Central memory CD8-positive, alpha-beta T cell (primary cell): ENCODE measurements at places on chromosomes 4 and X.

- DNase-seq, result no peak
Measured at GRCh38 chrX:66635360-66635759, 3.5 kb downstream of the EDA2R start.

DNA sequence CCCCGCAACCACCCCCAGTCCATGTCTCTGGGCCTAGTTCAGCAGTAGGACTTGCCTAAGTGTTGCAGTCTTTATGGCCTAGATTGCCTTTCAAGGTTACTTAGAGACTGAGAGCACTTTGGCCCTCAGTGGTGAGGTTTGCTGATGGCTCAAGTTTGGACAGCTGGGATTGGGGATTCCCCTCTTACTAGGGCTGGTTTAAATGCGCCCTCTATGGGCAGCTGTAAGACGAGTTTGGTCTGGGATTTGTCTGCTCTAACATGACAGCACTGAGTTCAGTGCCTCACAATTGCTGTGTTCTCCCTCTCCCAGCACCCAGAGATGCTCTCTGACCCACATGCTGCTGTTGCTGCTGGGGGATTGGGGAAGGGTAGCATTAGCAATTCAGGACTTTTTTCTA lies 23.1 kb downstream of the DACH2 start:
- no peak for DNase-seq

- DNase-seq, result no peak
Measured at GRCh38 chr4:110640576-110640975, 17.7 kb upstream of the PITX2 start.

DNA sequence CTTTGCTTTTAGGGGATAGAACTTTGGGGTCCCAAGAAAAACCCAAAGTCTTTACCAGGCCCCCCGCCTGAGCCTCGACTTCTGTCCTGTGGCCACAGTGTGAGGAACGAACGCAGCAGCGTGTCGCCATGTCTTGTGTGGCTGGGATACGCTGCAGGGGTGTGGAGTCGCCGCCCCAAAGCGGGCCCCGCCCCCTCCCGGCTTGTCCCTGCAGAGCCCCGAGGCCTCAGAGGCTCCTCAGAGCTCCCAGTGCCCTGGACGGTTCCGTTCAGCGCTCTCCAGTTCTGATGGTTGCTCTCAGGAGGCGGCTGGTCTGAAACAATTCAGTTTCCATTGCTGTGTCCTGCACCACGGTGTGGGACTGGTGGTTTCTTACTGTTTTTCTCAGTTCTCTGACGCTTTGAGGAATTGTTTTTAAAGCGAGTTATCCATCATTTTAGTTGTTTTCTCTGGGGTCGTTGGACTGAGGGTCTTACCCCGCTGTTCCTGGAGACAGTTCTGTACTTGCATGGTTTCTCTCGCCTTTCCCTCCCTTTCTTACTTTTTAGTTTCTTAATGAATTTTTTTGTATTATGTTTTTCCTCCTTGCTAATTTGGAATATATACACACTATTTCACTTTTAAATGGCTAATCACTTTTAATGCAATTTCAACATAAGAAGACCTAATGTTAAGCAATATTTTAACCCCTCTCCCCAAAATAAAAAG lies 1.6 kb upstream of the IDUA start:
- DNase-seq, result no peak

DNA sequence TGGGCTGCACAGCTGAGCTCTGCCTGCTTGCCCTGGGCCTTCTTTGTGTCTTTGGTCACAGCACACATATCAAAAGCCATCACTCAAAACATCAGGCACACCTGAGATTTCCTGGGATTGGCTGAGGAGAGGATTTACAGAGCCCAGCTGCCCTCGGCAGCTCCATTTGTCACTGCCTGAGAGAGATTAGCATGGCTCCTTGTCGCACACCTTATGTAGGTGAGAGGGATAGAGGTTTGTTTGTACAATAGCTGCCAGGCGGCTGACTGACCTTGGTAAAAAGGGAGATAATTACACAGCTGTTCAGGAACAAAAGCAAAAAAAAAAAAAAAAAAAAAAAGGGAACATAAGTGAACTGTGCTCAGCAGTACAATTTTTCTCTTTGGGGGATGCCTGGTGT lies 63.2 kb downstream of the MGST2 start:
- DNase-seq, result no peak

GRCh38 chr4:136007991-136008390 lies 1524.3 kb downstream of the PCDH18 start:
- no peak for DNase-seq

DNA sequence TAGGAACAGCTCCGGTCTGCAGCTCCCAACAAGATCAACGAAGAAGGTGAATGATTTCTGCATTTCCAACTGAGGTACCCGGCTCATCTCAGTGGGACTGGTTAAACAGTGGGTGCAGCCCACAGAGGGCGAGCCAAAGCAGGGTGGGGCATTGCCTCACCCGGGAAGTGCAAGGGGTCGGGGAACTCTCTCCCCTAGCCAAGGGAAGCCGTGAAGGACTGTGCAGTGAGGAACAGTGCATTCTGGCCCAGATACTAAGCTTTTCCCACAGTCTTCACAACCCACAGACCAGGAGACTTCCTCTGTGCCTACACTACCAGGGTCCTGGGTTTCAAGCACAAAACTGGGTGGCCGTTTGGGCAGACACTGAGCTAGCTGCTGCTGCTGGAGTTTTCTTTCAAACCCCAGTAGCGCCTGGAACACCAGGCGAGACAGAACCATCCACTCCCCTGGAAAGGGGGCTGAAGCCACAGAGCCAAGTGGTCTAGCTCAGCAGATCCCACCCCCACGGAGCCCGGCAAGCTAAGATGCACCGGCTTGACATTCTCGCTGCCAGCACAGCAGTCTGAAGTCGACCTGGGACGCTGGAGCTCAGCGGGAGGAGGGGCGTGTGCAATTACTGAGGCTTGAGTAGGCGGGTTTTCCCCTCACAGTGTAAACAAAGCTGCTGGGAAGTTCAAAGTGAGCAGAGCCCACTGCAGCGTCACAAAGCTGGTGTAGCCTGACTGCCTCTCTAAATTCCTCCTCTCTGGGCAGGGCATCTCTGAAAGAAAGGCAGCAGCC lies 84.6 kb downstream of the THOC2 start:
- no peak for DNase-seq

DNA sequence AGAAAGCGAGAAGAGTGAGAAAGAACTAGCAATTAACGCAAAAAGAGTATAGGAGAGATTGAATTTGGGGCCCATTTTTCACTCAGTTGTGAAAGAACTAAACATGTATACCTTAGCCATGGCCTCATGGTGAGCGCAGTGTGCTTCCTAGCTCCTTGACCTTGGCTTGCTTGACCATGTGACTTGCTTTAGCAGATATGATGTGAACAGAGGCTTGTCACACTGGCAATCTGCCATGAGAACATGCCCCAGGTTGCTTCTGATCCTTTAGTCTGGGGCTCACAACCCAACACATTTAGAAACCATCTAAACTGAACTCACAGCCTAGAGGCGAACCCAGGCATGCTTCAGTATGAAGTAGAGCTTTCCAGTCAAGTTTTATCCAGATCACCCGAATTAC lies 260.1 kb upstream of the FTHL17 start:
- no peak for DNase-seq

GRCh38 chr4:56410247-56411062 lies 23.2 kb upstream of the AASDH start:
- no peak for DNase-seq

- DNase-seq, result no peak
Measured at GRCh38 chr4:122131562-122132157, 20.5 kb upstream of the BLTP1 start.

- no peak for DNase-seq
Measured at GRCh38 chr4:13701937-13702446, 74.5 kb upstream of the BOD1L1 start.

GRCh38 chr4:14434916-14435315 lies 567.4 kb upstream of the CPEB2 start:
- no peak for DNase-seq

GRCh38 chr4:22720091-22720490 lies 27.4 kb downstream of the GBA3 start:
- DNase-seq, result no peak

GRCh38 chr4:85737254-85737653 lies 262.3 kb downstream of the ARHGAP24 start:
- DNase-seq, result no peak

GRCh38 chr4:41303372-41304118 lies 46.8 kb downstream of the UCHL1 start:
- DNase-seq, result no peak

- no peak for DNase-seq
Measured at GRCh38 chr4:100742045-100742444, 224.2 kb upstream of the EMCN start.

DNA sequence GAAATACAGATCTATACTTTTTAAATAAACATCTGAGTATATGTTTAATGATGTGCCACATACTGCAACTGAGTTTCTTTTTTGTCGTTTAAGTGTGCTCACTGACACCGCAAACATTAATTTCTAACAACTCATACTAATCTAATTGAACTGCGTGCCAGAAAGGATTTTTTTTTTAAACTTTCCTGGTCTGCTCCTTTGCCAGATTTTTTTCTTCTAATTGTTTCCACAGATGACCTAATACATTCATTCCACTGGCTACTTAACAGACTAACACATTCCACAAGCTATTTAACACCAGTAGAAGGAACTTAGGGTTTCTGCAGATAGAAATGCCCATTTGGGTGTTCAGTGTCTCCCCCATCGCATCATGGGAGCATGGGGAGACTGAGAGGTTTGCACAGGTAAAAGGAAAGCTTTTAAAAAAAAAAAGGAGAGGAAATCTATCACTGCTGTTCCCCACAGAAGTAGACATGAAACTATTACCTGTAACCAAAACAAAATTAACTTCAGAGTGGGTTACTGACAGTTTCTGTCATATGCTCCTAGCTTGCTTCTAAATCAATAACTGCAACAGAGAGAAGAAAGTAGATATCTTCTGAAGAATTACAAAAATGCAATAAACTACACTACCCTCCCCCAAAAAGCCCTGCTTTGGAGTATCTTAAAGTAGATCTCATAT lies 31.6 kb downstream of the SH3KBP1 start:
- no peak for DNase-seq

GRCh38 chr4:89331686-89332544 lies 24.3 kb upstream of the GPRIN3 start:
- no peak for DNase-seq

- no peak for DNase-seq
Measured at GRCh38 chr4:152099555-152099954, 338.7 kb upstream of the GATB start.

DNA sequence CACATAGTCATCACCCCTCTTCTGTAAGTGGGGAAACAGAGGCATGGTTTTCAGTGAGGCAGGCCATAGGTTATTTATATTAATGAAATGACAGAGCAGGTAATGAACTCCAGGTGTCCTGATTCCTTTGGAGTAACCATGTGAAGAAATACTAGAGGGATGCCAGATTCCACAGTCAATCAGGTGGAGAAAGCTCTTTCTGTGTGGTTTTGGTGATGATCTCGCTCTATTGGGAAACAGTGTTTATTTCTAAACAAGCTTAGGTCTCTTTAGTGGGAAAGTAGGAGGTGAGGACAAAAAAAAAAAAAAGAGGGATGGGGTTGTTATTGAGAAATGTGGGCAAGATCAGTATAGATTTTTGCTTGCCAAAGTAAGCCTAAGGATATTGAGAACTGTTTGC lies 12.2 kb downstream of the DOCK11 start:
- DNase-seq, result no peak

DNA sequence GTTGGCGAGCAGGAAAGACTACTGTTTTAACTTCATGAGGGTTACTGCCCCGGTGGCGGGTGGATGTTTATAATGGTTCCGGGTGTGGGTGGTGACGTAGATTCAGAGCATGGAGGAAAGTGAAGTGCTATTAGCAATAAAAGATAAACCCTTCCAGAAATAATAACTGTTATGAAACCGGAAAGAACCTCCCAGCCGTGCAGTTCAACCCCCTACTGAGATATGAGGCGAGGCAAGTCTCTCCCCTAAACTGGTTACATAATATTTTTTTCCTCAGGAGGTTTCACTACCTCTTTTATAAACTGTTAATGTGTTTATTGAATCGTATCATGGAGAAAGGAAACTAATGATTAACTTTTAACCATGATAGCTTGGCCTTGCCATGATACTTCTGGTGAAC lies 33.9 kb upstream of the STIM2 start:
- no peak for DNase-seq

DNA sequence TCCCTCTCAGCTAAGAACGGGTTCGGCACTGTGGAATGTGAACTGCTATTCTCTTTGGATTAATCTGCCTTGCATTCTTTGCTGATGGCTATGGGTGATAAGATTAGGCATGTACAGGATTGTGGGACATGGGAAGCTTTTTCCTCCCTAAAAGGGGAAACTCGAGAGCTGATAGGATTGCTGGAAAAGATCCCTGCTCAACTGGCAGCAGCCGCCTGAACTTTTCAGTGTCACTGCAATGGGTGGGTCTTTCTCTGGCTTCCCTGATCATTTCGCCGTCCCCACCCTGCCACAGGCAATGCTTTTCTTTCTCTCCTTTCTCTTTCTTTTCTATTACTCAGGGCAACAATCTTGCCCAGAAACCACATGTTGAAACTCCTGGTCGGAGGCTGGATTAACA lies 20.5 kb downstream of the PAGE2 start:
- no peak for DNase-seq

DNA sequence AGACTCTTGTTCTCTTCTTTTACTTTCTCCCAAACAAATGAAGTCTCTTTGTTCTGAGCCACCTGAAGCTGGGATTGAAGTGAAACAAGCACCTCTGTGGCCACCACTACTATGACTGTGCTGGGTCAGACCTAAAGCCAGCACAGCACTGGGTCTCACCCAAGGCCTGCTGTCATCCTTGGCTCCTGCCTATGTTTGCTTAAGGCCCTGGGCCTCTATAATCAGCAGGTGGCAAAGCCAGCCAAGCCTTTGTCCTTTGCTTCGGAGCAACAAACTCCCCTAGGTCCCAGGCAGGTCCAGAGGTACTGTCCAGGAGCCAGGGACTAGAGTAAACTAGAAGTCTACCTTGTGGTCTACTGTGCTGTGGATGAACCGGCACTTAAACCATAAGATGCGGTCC lies 220.6 kb upstream of the ARSJ start:
- no peak for DNase-seq

DNA sequence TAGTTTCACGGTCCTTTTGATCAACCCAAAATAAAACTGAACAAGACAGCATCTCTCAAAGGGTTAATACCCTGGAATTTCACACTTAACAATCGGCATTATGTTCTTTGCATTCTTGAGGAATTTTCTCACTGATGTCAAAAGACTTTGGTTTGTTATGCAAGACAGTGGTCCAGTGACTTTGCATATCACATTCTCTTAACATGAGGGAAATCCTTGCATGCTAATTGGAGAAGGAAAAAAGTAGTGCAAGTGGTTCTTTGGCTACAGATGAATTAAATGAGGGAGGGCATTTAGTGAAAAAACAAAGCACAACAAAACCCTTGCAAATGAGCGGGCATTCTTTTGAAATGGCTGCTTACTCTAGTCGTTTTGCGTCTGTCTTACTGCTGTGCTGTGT lies 105.1 kb upstream of the LIMCH1 start:
- no peak for DNase-seq

GRCh38 chr4:169993531-169993930 lies 32.7 kb downstream of the MFAP3L start:
- no peak for DNase-seq

GRCh38 chr4:165328101-165328425 lies 594 bp downstream of the MSMO1 start:
- no peak for DNase-seq

GRCh38 chr4:80407246-80407645 lies 71.7 kb downstream of the CFAP299 start:
- DNase-seq, result no peak
